ENCODE measurements at places on chromosomes 5 and 9. TPM values are rescaled to one million over a fixed set of nuclear protein-coding genes. Genes with fewer than 3 reads are reported as not detected.

- no peak overlapping the region for H3K4me3 ChIP-seq
- H3K27me3 ChIP-seq, result no peaks in the 10 kb centered on the region
- no peak for DNase-seq
- no peak overlapping the region for H3K27ac ChIP-seq
These were observed 62.3 kb downstream of the NIPSNAP3B start for GRCh38 chr9:104826079-104826775.

- H3K4me3 ChIP-seq, result no peak overlapping the region
- H3K4me1 ChIP-seq, result no peaks in the 10 kb centered on the region
- no peak overlapping the region for H3K27ac ChIP-seq
- no peak for DNase-seq
- no peaks in the 10 kb centered on the region for H3K27me3 ChIP-seq
- H3K36me3 ChIP-seq, result no peaks in the 10 kb centered on the region
These were observed 95.0 kb downstream of the KIAA1958 start for GRCh38 chr9:112581469-112582176.

DNA sequence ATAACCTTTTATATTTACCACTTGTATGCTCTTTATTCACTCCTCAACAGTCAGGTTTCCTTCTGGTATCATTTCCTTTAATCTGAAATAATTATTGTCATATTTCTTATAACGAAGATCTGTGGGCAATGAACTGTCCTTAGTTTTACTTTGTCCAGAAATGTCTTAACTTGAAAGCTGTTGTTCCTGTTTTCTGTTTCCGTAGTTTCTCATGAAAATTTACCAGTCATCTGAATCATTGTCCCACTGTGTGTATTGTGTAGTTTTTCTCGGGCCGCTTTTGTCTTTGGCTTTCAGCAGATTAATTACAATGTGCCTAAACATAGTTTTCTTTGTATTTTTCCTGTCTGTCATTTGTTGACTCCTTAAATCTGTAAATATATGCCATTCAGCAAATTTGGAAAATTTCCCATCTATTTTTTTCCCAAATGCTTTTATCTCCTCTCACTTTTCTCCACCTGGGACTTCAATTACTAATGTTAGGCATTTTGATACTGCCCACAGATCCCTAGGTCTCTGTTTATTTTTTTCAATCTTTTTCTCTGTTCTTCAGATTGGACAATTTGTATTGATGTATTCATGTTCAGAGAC, 74.9 kb downstream of the PDE8B start:
- no peak overlapping the region for H3K27ac ChIP-seq
- no peak for DNase-seq
- no peak overlapping the region for H3K4me3 ChIP-seq
- H3K36me3 ChIP-seq, result no peaks in the 10 kb centered on the region
- peaks cover 4% of the 10 kb centered on the region for H3K27me3 ChIP-seq

- no peak overlapping the region for H3K4me3 ChIP-seq
- H3K27ac ChIP-seq, result no peak overlapping the region
- no peaks in the 10 kb centered on the region for H3K36me3 ChIP-seq
- DNase-seq, result no peak
- H3K4me1 ChIP-seq, result no peaks in the 10 kb centered on the region
- no peaks in the 10 kb centered on the region for H3K27me3 ChIP-seq
These were observed 24.6 kb downstream of the ALG2 start for GRCh38 chr9:99197124-99197630.

GRCh38 chr9:86529496-86530275, 175.5 kb upstream of the TUT7 start:
- H3K27ac ChIP-seq, result no peak overlapping the region
- DNase-seq, result no peak
- H3K27me3 ChIP-seq, result no peaks in the 10 kb centered on the region
- no peaks in the 10 kb centered on the region for H3K36me3 ChIP-seq
- peaks cover 6% of the 10 kb centered on the region for H3K4me1 ChIP-seq

- peaks cover 63% of the 10 kb centered on the region for H3K4me1 ChIP-seq
- no peaks in the 10 kb centered on the region for H3K27me3 ChIP-seq
- H3K27ac ChIP-seq, result peak overlapping the region; percentile 40
- DNase-seq, result no peak
These were observed 16.2 kb downstream of the SIL1 start for GRCh38 chr5:139181835-139182452.

Gene PITX1
- total RNA-seq, result 141 TPM

GRCh38 chr5:77824981-77825380, 48.8 kb upstream of the TBCA start:
- H3K4me1 ChIP-seq, result no peaks in the 10 kb centered on the region
- no peak overlapping the region for H3K4me3 ChIP-seq
- no peaks in the 10 kb centered on the region for H3K27me3 ChIP-seq
- H3K27ac ChIP-seq, result no peak overlapping the region
- no peaks in the 10 kb centered on the region for H3K36me3 ChIP-seq

GRCh38 chr5:125294844-125295243, 548.4 kb upstream of the ZNF608 start:
- no peak for DNase-seq
- no peaks in the 10 kb centered on the region for H3K4me1 ChIP-seq
- H3K36me3 ChIP-seq, result no peaks in the 10 kb centered on the region
- no peak overlapping the region for H3K4me3 ChIP-seq

DNA sequence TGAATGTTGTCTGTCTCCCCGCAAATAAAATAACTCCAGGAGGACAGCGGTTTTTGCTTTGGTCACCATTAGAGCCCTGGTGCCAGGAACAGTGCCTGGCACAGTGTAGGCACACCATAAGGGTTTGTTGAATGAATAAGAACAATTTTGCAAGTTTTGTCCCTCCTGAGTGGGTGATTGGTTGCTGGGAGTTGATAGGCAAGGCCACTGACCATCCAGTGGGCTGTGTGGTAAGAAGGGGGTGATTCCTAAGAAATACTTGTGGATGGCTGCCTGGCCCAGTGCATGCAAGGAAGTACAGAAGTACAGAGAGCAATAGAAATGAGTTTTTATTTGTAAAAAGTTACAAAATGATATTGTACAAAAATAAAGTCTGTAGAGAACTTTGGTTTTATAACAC, 27.5 kb downstream of the GDNF start:
- no peak for DNase-seq
- H3K4me3 ChIP-seq, result no peak overlapping the region
- no peak overlapping the region for H3K27ac ChIP-seq
- no peaks in the 10 kb centered on the region for H3K4me1 ChIP-seq
- H3K27me3 ChIP-seq, result no peaks in the 10 kb centered on the region
- H3K36me3 ChIP-seq, result no peaks in the 10 kb centered on the region

Gene IFNA1
- total RNA-seq, result not detected

GRCh38 chr5:140005145-140005591, 37.9 kb downstream of the NRG2 start:
- H3K4me3 ChIP-seq, result no peak overlapping the region
- H3K27me3 ChIP-seq, result no peaks in the 10 kb centered on the region
- no peaks in the 10 kb centered on the region for H3K4me1 ChIP-seq
- H3K36me3 ChIP-seq, result no peaks in the 10 kb centered on the region

Gene SPACA9
- 2.7 TPM for total RNA-seq

- peaks cover 33% of the 10 kb centered on the region for H3K4me1 ChIP-seq
- no peak overlapping the region for H3K4me3 ChIP-seq
- no peaks in the 10 kb centered on the region for H3K27me3 ChIP-seq
These were observed 18.7 kb upstream of the WDR38 start for GRCh38 chr9:124834591-124834990.

Gene FOXD4L5
- total RNA-seq, result not detected

- DNase-seq, result no peak
- H3K4me3 ChIP-seq, result no peak overlapping the region
- no peaks in the 10 kb centered on the region for H3K27me3 ChIP-seq
- H3K4me1 ChIP-seq, result peaks cover 30% of the 10 kb centered on the region
These were observed 43.2 kb upstream of the IER5L start for GRCh38 chr9:129221233-129221632.

Gene GABRA1
- not detected for total RNA-seq

DNA sequence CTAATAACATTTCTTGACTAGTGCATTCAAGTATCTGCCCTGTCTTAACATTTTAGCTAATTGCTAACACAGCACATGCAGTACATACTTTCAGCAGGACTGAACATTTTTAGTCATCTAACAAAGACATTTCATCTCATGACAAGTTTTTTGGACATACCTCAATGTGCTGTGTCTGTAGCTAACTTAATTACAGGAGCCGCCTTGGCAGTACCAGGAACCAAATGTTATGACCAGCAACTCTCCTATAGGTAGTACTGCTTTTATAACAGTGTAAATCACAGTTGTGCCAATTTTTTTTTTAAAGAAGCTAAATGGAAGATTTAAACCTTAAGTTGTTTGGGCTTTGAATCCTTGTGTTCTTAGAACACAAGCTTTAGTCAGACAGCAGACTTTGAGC, 99.4 kb upstream of the SAP30L start:
- H3K4me3 ChIP-seq, result no peak overlapping the region
- DNase-seq, result no peak
- no peaks in the 10 kb centered on the region for H3K27me3 ChIP-seq
- H3K36me3 ChIP-seq, result no peaks in the 10 kb centered on the region
- H3K27ac ChIP-seq, result no peak overlapping the region
- no peaks in the 10 kb centered on the region for H3K4me1 ChIP-seq

Gene PAEP
- not detected for total RNA-seq

Gene LECT2
- total RNA-seq, result not detected
